ENCODE measurements at places on chromosomes 13 and 19.

DNA sequence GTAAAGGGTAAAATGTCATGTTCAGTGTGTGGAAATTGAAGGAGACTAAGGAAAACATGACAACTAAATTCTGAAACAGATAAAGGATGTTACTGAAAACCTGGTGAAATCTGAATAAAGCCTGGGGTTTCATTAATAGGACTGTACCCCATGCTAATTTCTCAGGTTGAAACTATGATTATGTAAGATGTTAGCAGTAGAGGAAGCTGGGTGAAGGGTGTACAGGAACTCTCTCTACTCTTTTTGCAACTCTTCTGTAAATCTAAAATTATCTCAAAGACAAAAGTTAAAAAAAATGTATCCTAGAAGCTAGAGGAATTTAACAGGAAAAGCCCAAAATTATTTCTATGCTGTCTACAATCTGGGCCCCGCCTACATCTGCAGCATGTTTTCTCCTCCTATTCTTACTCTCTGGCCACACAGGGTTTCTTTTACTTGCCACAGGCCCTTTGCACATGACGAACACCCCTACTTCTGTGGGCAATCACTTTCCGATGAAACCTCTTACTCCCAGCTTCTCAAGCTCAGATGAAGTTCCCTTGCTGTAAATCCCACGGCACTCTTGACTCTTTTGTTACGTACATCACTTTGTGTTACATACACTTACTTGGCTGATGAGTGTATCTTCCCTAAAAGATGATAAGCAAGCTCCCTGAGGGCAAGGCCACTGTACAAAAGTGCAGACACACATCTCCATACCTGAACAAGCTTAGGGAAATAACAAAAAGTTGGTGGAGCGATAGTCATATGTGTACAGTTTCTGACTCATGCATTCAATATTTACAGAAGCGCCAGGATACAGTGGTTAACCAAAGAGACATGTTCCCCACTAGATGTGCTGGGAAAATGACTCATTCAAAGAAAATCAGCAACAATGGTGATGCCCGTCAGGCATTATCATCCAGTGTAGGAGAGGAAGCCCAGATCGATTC is 32.6 kb downstream of the RUBCNL start:
- no peak for DNase-seq

- no peak for DNase-seq
Observed at GRCh38 chr13:111129465-111130115, 14.5 kb downstream of the ARHGEF7 start.

GRCh38 chr19:55433292-55433691 is 9.8 kb downstream of the SHISA7 start:
- no peak for DNase-seq

GRCh38 chr13:101115762-101116171 is 300.5 kb downstream of the NALCN start:
- DNase-seq = no peak

DNA sequence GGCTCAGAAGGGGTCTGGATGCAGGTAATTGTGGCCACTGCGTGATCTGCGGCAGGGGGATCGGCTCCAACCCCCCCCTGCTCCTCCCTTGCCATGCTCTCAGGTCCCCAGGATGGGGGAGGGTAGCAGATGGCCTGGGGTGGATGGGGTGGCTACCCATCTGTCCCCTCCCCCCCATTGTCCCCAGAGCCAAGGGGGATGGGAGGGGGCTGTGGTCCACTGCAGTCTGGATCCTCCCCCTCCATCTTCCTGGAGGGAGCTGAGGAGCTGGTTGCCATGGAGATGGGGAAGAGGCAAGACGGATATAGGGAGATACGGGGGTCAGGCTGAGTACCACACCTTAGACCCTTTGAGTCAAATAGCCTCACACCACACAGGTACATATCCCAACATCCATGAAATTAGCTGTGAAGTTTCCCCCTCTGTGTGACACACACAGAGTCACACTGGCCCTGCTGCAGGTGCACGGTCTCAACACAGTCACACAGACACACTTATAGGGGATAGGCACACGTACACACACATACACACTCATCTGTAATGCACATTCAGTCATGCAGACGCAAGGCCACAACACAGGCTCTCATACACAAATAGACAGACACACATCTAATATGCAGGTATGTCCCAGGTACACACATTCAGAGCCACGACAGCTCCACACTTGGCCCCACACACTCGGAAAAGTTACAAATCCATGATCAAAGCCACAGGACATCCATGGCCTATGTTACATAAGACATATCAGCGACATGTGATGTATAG is 1.8 kb upstream of the NOVA2 start:
- DNase-seq = no peak

- no peak for DNase-seq
Observed at GRCh38 chr13:23020246-23020843, 160.4 kb upstream of the SGCG start.

DNA sequence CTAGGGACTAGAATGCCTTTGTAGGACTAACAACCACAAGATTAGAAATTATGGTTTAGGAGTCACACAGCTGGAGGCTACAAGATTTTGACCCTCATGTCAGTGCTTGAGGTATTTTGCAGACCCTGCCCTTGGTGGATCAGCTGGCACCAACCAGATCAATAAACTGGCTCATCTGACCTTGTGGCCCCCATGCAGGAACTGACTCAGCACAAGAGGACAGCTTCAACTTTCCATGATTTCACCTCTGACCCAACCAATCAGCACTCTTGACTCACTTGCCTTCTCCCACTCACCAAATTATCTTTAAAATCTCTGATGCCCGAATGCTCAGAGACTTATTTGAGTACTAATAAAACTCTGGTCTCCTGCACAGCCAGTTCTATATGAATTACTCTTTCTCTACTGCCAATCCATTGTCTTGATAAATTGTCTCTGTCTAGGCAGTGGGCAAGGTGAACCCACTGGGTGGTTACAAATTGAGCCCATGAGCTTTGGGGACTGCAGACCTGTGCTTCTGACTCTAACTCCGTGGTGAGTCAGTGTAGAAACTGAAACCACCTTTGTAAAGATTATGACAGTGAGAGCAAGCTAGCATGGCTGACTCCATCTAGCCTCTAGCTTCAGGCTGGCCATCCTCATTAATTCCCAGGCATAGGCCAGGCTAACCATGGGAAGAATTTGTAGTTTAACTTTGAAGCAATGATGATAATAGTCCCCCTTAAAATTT is 33.9 kb upstream of the CEACAM8 start:
- DNase-seq = no peak

DNA sequence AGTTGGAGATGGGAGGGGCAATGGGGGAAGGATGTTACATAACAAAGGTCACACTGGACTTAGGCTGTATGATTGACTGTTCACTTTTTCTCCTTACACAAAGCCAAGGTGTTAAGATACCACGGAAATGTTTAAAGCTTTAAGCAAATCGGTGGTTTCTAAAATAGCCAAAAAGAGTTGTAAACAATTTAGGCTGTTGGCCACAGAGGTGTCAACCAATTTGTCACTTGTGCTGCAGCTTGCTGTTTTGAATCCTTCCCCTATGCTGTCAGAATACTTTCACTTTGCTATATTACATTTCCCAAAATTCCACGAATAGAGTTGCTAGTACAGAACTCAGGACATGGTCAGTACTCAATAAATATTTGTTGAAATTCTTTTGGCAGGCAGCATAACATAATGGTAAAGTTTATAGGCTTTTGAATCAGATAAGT is 149.3 kb downstream of the VWA8 start:
- no peak for DNase-seq

DNA sequence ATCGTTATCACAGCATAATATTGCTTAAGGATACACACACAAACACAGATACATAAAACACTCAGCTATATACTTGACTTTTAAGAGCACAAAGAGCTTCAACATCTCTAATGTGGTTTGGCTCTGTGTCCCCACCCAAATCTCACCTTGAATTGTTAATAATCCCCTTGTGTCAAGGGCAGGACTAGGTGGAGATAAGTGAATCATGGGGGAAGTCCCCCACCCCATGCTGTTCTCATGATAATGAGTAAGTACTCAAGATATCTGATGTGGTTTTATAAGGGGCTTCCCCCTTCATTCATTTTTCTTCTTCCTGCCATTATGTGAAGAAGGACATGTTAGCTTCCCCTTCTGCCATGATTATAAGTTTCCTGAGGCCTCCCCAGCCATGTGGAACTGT is 481.4 kb downstream of the PCDH9 start:
- DNase-seq = no peak

Data from NCI-H1417 treated with DMSO at 0.1 percent for 48 hours (cell line).